Fibroblast of lung (primary cell): ENCODE measurements at places on chromosomes 3 and 15. TPM values are rescaled to one million over a fixed set of nuclear protein-coding genes. Genes with fewer than 3 reads are reported as not detected.

The LCTL gene
- total RNA-seq: 0.26 and 0.66 TPM in 2 replicates

The PLS1 gene
- 0.51 and 0.83 TPM in 2 replicates for total RNA-seq

The CCDC39 gene
- total RNA-seq: under 0.01 TPM in 2 replicates

The XYLB gene
- total RNA-seq: 4.6 and 5.1 TPM in 2 replicates

The GPR160 gene
- total RNA-seq: 0.50 and 0.51 TPM in 2 replicates

The PDCD10 gene
- total RNA-seq: 45.2 and 46.6 TPM in 2 replicates

The SLC2A2 gene
- total RNA-seq: not detected in 2 replicates

The FAM3D gene
- not detected in 2 replicates for total RNA-seq

The ITPR1 gene
- 48.0 and 87.0 TPM in 2 replicates for total RNA-seq

The PLA2G4E gene
- total RNA-seq: not detected in 2 replicates

The BTD gene
- 18.0 and 24.9 TPM in 2 replicates for total RNA-seq

The SLC6A20 gene
- not detected in 2 replicates for total RNA-seq

The DNASE1L3 gene
- not detected in 2 replicates for total RNA-seq

The TMEM40 gene
- total RNA-seq: under 0.01 TPM in 1 of 2 replicates, not detected in the other

The DGKG gene
- total RNA-seq: 0.51 and 4.8 TPM in 2 replicates

The MCTP2 gene
- total RNA-seq: 5.6 and 14.5 TPM in 2 replicates

The MYLK gene
- 740 and 941 TPM in 2 replicates for total RNA-seq

The GPR149 gene
- not detected in 2 replicates for total RNA-seq

The SLC25A38 gene
- total RNA-seq: 17.7 and 22.0 TPM in 2 replicates

The KIF23 gene
- total RNA-seq: 3.1 and 16.5 TPM in 2 replicates

The LINGO1 gene
- total RNA-seq: not detected in 2 replicates

The ESYT3 gene
- total RNA-seq: 0.17 and 0.51 TPM in 2 replicates

The FANCD2OS gene
- not detected in 2 replicates for total RNA-seq

The RETNLB gene
- not detected in 2 replicates for total RNA-seq

The GOLGA8G gene
- not detected in 2 replicates for total RNA-seq

The SNTN gene
- total RNA-seq: not detected in 2 replicates

The ZKSCAN7 gene
- 8.5 and 13.2 TPM in 2 replicates for total RNA-seq

The PYGO1 gene
- 7.7 and 10.1 TPM in 2 replicates for total RNA-seq

The PATL2 gene
- total RNA-seq: 0.77 and 1.3 TPM in 2 replicates

The SCG5 gene
- 39.8 and 46.2 TPM in 2 replicates for total RNA-seq

The WWTR1 gene
- total RNA-seq: 13.7 and 14.1 TPM in 2 replicates

The AQR gene
- total RNA-seq: 18.2 and 19.7 TPM in 2 replicates

The IMP3 gene
- total RNA-seq: 45.1 and 58.6 TPM in 2 replicates

The SLC27A2 gene
- total RNA-seq: under 0.01 and 0.66 TPM in 2 replicates

The SAMD7 gene
- not detected in 2 replicates for total RNA-seq

The KBTBD12 gene
- total RNA-seq: not detected in 2 replicates

The ALDH1A2 gene
- total RNA-seq: 2.3 and 7.7 TPM in 2 replicates

The GABRG3 gene
- not detected in 2 replicates for total RNA-seq
